NAMALWA (cell line): ENCODE measurements at places on chromosomes 2 and 18.

DNA sequence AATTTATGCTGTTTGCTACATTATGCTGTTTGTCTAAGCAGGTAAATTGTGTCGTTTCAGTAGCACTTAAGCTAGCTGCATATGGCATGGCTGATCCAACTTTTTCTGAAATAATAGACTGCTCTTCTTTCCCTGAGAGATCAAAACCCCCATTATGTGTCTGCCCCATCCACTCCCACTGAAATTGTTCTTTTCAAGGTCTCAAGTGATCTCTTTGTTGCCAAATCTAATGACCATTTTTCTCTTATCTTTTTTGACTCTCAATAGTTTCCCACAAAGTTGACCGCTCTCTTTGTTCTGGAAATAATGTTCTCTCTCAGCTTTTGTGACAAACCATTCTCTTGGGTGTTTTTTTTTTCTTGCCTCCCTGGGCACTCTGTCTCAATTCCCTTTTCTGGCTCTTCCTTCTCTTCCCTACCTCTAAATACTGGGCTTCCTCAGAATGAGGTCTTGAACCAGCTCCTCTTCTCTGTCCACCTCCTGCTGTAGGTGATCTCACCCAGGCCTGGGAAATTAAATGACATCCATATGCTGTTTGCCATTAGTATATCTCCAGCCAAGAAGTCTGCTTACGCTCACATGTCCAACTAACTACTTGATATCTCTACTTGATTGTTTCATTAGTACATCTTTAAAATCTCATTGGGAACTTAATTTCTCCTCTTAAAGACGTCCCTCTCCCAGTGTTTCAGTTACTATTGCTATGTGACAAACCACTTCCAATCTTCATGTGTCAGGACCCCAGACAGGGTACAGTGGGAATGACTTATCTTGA is 107.3 kb upstream of the TLK1 start:
- no peak for DNase-seq

- no peak for DNase-seq
Measured at GRCh38 chr2:74576863-74577229, 22.3 kb downstream of the DOK1 start.

DNA sequence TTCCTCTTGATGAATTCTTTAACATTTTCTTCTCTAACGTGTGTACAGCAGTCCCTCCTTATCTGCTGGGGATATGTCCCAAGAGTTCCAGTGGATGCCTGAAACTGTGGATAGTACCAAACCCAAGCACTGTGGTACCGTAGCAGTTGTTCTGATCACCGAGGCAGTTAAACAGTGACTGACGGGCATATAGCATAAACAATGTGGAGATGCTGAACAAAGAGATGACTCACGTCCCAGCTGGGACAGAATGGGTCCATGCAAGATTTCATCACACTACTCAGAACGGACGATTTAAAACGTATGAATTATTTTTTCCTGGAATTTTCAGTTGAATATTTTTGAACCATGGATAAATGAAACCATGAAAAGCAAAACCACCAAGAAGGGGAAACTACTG is 54.5 kb upstream of the SPAG16 start:
- DNase-seq = peak; percentile 60

- no peak for DNase-seq
Measured at GRCh38 chr2:127039387-127040031, 67.4 kb downstream of the BIN1 start.

DNA sequence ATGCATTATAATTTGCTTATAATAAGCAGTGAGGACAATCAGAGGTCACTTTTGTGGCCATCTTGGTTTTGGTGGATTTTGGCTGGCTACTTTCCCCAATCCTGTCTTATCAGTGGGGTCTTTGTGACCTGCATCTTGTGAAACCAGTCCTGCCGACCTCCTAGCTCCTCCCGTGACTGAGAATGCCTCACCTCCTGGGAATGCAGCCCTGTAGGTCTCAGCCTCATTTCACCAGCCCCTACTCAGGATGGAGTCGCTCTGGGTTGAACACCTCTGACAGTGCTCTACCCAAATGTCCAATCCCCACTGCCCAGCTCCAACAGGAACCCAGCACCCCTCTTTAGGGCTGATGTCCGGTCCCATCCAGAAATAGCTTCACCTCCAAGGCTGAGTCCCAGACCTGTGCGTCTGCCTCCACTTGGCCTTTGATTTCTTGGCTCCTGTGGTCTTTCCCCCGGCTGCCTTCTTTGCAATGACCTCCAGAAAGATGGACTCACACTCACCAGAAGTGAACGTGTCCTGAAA is 31.3 kb upstream of the PXDN start:
- DNase-seq = no peak

- DNase-seq = no peak
Measured at GRCh38 chr2:109226128-109226527, 97.1 kb downstream of the SH3RF3 start.

- DNase-seq = no peak
Measured at GRCh38 chr2:191486584-191487320, 191.2 kb upstream of the NABP1 start.

GRCh38 chr2:118169359-118170005 is 81.2 kb downstream of the INSIG2 start:
- no peak for DNase-seq

DNA sequence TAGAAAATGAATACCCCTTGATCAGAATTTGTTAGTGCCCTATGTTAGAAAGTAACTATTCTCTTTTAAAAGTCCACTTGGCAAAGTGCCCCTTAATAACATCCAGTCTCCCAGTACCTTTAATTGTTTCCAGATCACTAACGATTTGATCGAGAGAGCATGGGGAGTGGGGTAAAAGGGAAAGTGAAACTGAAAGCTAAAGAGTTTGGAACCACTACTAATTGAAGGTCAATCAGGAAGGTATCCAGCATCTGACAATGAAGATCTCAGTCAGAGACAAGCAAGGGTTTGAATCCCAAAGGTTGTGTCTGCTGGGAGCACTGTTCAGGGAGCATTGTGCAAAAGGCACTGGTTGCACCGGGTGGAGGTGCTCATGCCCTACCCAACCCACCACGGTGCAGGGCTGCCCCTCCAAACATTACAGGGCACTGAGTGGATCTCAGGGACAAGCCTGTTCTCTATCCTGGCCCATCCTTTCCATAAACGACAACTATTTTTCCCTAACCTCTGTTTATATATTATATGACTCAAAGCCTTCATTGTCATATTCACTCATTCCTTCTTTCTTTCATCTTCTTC is 14.6 kb upstream of the RIT2 start:
- DNase-seq = peak; percentile 6

DNA sequence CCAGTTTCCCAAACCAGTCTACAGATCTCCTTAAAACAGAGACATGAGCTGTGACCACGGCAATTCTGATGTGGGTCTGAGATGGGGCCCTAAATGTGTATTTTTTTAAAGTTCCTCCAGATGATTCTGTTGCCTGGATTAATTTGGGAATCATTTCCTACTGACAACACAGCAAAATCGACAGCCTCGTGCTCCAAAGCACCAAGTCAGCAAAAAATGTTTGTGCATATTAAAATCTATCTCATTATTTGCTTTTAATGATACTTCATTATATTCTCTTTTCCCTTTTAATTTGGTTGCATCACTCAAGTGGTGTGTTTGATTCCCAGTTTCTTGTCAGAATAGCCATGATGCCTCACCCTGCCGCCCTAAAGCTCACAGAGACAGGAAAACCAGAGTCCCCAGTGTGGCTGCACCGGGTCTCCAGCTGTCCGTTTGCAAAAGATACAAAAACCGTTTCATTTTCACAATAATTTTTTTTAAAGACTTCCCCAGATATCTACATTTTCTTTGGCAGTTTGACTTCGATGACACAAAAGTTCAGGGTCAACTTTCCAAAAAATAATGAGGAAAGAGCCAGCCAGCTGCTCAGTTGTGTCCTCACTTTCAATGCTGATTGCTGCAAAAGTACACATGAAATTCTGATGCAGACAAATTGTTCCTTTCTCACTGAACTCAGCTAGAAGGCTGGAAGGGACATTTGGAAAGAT is 443.2 kb upstream of the ID2 start:
- no peak for DNase-seq

DNA sequence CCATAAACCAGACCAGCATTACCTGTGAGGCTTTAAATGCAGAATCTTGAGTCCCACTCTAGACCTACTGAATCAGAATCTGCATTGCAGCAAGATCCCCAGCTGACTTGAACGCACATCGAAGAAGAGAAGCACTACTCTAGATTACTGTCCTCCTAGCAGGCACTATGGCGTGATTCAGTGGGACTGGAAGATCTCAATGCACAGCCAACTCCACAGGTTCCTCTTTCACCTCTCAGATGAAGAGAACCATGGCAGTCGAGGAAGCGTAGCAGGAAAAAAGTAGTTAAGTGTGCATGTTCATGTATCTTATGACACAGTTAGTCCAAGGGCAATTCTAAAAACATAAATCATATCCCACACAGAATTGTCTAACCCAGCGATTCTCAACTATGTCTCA is 97.4 kb downstream of the STK39 start:
- no peak for DNase-seq

DNA sequence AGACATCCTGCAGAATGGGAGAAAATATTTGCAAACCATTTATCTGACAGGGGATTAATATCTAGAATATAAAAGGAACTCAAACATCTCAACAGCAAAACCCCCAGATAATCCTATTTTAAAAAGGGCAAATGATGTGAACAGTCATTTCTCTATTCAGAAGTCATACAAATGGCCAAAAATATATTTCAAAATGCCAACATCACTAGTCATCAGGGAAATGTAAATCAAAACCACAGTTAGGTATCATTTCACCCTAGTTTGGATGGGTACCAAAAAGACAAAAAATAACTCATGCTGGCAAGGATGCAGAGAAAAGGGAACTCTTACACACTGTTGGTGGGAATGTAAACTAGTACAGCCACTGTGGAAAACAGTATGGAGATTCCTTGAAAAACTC is 70.0 kb downstream of the TBR1 start:
- DNase-seq = no peak

- no peak for DNase-seq
Measured at GRCh38 chr2:9382604-9383235, 40.6 kb downstream of the ITGB1BP1 start.

DNA sequence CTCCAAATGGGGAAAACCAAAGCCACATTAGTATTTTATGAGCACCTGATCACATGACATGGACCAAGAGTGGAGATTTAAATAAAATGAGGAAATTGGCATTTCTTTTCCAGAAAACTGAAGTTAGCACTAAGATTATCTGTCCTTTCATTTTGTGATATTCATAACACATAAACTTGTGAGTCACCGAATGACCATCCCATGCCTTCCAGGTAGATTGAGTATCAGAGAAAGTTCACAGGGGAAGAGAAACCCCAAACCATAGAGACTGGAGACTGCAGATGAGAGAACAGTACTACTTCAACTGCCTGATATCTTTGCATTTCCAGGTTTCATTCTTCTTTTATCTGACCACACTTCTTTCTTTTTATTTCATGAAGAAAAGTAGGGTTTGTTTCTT is 176.3 kb upstream of the LRP1B start:
- no peak for DNase-seq

- peak; percentile 49 for DNase-seq
Measured at GRCh38 chr18:21914739-21915319, 174.2 kb downstream of the MIB1 start.

- no peak for DNase-seq
Measured at GRCh38 chr2:105393373-105394055, 5.3 kb downstream of the FHL2 start.

GRCh38 chr2:170503971-170504809 is 210.9 kb upstream of the SP5 start:
- no peak for DNase-seq

DNA sequence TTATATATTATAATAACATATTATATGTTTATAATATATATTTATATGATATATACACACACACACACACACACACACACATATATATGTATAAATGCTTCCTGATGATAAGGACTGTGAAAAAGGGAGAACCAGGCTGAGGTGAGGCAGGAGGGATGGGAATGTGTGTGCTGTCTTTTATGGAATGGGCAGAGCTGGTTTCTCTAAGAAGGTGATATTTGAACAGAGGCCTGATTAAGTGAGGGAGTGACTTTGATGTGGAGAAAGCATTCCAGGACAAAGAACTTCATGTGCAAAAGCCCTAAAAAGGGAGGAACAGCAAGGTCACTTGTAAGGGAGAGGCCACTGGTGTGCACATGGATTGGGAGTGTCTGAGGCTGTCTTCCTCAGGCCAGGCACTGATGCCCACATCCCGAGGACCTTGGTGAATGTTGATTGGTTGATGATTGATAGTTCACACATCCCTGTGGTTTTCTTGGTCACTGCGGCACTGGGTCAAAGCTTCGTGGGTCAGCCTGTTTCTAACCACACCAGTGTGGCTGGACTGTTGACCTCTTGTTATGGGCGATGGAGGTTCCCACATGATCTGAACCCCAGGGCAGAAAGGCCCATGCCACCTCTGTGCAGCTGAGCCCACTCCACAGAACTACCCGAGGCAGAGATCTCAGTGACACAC is 196.9 kb downstream of the MYCN start:
- no peak for DNase-seq

DNA sequence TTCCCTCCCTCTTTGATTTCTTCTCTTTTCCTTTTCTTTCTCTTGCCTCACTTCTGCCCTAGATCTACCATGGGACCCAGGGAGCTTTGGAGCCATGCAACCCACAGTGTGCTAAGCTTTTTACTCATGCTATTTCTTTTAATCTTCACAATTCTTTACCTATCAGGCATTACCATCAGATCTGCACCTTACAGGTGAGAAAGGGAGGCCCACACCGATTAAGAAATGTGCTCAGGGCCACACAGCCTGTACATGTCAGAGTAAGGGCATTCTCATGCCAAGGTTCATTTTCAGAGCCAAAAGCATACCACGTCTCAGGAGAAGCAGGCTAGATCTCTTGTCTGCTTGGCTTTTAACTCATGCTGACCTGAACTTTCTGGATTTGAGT is 161.9 kb downstream of the RPIA start:
- no peak for DNase-seq

GRCh38 chr2:152407204-152407721 is 72.3 kb downstream of the FMNL2 start:
- peak; percentile 37 for DNase-seq

DNA sequence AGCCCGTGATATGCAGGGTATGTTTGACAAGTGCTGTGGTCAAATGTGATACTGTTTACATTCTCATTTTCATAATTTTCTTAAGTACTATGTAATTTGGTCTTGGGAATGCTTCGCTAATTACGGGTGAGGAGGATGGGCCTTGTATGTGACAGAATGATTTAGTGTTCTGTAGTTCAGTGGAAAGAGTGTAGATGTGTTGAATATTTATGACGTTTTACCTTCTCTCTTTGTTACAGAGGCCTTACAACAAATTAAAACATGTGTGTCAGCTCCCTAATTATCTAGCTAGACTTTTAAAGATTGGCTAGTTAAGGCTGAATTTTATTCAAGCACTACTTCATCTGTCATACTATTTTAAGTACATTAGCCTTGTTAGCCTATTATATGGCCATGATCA is 10.6 kb upstream of the CHRNA1 start:
- DNase-seq = no peak

DNA sequence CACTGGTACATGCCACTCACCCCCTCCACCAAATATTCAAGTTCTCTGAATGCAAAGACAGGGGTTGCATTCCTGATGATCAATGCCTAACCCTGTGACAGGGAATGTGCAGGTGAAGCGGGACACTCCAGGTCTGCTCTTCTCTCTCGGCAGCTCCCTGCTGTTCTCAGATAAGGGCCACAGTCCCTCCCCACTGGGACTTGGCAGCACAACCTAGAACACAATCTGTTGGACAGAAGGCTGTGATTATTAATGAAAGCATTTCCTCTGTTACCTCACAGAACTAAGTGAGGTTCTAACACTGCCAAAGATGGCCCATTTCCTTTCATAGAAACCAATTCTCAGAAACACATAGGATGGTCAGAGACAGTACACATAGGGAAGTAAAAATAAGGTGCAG is 42.7 kb downstream of the VSNL1 start:
- no peak for DNase-seq
